ENCODE measurements at places on chromosomes 12 and 14. TPM values are rescaled to one million over a fixed set of nuclear protein-coding genes. Genes with fewer than 3 reads are reported as not detected.

Gene OVCH1
- total RNA-seq = 0.20 TPM

Gene RIN3
- total RNA-seq = 6.1 TPM

Gene TSPAN19
- total RNA-seq = not detected

Gene CBLN3
- total RNA-seq = 15.3 TPM
